Mucosa of gallbladder (tissue), 1 donor: ENCODE measurements at places on chromosomes 7 and 10. TPM values are rescaled to one million over a fixed set of nuclear protein-coding genes. Genes with fewer than 3 reads are reported as not detected.

Gene AS3MT
- 5.4 TPM for total RNA-seq

Gene ABCA13
- total RNA-seq: 2.8 TPM

Gene ODAD2
- total RNA-seq: 0.86 TPM

Gene THNSL1
- 7.4 TPM for total RNA-seq

Gene TMEM270
- not detected for total RNA-seq

Gene RAB19
- total RNA-seq: 8.8 TPM

Gene DNAJC12
- total RNA-seq: 11.7 TPM

Gene COA1
- total RNA-seq: 43.6 TPM

Gene FOXI2
- 0.23 TPM for total RNA-seq

Gene SLK
- total RNA-seq: 38.5 TPM

Gene ELFN1
- total RNA-seq: 1.4 TPM
